IPS-NIHi11 (cell line): ENCODE measurements at places on chromosomes 16 and 17.

GRCh38 chr16:28261942-28262341 is 30.4 kb upstream of the SBK1 start:
- DNase-seq = no peak

- DNase-seq = peak; percentile 72
Measured at GRCh38 chr17:36602924-36603384, 1.6 kb downstream of the MRM1 start.

- DNase-seq = peak; percentile 52
Measured at GRCh38 chr17:50687200-50688066, 20.3 kb downstream of the ANKRD40 start.

DNA sequence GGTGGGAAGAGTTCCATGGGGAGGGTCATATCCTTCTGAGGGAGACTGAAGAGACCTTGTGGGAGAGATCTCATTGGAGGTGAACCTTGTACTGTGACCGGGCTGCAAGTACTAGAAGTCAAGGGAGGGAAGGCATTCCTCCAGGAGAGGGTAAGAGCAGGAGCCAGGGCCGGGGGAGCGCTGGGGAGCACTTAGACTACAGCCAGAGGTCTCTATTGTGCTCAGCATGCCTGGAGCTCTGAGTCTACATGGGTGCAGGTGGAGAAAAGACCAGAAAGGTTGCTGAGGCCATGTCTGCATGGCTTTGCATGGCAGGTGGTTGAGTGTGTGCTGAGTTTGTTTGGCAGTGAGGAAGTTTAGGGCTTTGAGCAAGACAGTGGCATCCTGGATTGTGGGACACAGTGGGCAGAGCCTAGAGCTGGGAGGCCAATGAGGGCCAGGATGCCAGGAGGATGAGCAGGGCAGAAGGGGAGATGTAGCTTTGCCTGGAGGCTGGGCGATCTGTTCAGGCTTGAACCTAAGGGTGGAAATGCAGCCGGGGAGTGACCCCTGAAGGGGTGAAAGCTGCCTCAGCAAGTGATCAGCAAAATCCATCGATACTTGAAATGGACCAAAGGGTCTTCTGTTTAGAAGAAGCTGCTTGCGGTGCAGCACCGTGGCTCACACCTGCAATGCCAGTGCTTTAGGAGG is 317.4 kb upstream of the TNRC6C start:
- DNase-seq = no peak

DNA sequence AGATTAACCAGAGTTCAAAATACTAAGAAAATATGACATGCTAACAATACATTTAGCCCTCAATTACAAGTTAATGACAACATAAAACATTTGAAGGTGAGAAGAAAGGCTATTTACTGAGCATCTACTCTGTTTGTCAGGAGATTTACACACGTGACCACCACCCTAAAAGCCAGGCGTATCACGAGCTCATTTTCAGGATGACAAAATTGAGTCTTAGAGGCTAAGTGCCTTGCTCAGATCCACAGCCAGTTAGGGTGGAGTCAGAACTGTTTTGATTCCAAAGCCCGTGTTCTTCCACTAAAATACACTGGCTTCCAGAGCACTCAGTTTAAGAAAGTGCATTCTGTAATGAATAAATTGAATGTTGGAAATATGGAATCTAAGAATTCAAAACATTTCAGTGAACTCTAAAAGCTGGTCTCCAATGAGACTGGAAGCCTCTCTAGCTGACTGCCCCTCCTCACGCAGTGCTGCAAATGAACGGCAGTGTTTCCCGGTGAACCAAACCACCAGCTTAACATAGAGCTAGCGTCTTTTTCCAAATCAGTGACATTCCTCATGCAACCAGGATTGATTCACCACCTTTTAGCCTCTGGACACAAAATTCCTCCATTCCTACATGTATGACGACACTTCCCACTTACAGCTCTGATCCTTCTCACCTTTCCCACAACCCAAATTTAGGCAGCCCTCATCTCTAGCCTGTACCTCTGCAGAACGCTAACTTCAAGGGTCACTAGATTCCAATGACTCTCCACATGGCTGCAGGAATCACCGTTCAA is 5.9 kb downstream of the ZDHHC7 start:
- DNase-seq = no peak

- DNase-seq = peak; percentile 34
Measured at GRCh38 chr16:14284930-14285512, 213.9 kb downstream of the MRTFB start.

DNA sequence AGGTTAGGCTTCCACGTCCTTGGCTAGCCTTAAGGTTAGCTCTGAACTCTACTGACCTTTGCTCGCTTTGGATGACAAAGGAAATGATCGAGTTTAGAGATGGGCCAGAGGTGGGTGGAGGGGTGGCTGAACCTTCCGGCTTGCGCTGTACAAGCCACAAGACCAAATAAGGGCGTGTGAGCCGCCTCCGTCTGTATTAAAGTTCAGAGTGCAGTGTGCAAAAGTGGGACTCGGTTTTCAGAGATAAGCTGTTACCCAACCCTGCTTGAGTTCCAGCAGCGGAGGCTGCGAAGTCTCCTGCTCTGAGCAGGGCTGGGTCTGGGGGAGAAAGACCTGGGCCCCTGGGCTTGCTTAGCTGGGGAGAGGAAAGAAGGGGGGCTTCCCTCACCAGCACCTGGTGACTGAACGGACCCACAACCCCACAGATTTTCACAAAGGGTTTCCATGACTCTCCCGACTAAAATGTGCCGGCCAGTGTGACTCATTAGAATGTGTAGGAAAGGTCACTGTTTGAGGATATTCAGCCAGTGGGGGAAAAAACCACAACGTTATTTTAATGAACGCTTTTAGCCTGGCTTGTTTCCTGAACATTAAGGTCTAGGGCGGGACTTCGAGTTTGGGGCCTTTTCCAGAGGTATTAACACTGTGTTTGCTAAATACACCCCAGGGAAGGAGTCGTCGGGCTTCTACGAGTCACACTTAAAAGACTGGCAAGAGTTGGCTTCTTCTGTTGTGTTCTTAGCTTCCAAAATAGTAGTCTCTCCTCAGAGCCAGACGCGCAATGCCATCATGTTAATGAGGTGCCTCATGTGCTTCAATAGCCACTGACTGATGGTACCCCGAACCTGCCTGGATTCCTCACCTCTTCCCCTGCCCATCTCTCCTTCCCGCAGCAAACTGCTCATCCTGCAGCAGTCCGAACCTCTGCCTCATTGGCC is 67.0 kb downstream of the CENPV start:
- peak; percentile 87 for DNase-seq

DNA sequence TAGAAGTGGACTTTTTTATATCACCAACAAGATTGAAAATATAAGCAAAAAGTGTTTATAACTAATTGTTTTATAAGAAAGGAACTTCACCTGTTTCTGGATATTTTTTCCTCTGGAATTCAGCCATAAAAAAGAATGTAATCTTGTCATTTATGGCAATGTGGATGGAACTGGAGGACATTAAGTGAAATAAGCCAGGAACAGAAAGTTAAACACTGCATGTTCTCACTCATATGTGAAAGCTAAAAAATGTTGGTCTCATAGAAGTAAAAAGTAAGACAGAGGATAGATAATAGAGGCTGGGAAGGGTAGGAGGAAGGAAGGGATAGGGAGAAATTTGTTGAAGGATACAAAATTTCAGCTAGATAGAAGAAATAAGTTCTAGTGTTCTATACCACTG is 67.6 kb downstream of the NFAT5 start:
- no peak for DNase-seq

DNA sequence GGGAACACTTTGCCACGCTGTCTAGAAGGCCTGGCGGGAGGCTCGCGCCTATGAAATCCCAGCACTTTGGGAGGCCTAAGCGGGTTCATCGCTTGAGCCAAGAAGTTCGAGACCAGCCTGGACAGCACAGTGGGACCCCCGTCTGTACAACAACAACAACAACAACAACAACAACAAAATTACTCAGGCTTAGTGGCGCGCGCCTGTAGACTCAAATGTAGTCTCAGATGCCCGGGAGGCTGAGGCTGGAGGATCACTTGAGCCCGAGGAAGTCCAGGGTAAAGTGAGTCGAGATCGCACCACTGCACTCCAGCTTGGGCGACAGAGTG is 297 bp upstream of the SLFN13 start:
- DNase-seq = no peak

DNA sequence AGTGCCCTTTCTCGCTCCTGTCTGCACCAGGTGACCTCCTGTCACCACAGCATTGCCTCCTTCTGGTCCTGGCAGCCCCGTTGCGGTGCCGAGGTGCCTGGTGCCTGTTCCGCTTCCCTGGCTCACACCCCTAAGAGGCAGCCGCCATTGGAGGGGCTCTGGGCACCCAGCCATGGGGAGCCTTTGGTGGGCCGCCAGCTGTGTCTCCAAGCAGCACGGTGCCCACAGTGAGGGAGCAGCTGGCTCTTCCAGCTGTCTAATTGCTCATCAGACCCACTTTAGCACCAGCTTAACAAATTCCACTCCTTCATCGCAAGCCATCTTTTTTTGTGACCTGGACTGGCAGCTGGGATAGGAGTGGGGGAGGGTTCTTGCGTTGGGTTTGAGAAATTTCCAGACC is 276.1 kb downstream of the SNX29 start:
- no peak for DNase-seq

DNA sequence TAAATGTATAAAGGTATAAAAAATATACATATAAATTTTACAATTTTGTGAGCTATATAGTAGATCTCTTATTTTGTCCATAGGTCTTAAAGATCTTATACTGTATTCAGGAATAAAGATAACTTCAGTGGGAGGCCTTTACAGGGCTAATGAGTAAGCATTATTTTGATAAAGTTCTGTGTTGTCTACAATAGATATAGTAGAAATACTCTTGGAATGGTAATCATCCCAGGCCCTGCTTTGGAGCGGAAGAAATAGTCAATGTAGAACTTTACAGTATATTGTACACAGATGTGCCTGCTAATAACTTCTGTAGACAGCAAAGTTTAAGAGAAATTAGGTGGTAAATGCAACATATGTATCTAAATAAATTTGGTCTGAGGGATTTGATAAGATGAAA is 42.6 kb downstream of the TENT4B start:
- DNase-seq = no peak

DNA sequence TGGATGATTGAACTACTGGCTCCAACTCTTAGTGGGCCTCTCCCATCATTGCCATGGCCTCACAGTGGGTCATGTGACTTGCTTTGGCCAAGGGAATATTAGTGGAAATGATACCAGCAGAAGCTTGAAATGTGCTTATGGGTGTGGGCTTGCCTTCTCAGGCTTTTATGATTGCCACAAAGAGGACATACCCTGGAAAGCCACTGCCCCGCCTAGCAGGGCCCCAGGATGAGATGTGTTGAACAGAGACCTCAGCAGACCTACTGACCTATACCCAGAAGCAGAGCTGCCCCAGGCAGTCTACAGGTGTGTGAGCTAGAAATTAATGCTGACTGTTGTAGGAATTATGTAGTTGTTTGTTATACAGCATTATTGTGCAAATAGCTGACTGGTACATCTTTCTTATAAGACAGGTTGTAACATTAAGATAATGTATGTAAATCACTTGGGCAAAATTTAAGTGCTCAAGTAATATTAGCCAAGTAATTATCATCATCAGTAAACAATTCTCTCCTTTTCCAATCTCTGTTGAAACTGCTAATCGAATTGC is 67.8 kb upstream of the CDH5 start:
- no peak for DNase-seq
